ENCODE measurements at places on chromosomes 16 and 17.
A peak's percentile ranks its signal among the peaks of the same experiment; 100 is the strongest.

DNA sequence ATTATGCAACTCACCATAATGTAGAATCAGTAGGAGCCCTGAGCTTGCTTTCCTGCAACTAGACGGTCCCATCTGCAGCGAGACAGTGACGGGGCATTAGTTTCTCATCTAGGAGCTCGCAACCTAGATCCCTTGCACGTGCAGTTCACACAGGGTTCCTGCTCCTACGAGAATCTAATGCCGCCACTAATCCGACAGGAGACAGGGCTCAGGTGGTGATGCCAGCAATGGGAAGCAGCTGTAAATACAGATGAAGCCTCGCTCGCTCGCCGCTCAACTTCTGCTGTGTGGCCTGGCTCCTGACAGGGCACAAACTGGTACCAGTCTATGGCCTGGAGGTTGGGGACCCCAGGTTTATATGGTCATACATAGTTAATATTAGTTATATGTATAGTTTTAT is 394.5 kb downstream of the NPIPA8 start:
- DNase-seq: no peak

- no peak for DNase-seq
Measured at GRCh38 chr17:73359987-73360410, 48.2 kb upstream of the CDC42EP4 start.

- DNase-seq: no peak
Measured at GRCh38 chr16:51306886-51307595, 156.0 kb upstream of the SALL1 start.

DNA sequence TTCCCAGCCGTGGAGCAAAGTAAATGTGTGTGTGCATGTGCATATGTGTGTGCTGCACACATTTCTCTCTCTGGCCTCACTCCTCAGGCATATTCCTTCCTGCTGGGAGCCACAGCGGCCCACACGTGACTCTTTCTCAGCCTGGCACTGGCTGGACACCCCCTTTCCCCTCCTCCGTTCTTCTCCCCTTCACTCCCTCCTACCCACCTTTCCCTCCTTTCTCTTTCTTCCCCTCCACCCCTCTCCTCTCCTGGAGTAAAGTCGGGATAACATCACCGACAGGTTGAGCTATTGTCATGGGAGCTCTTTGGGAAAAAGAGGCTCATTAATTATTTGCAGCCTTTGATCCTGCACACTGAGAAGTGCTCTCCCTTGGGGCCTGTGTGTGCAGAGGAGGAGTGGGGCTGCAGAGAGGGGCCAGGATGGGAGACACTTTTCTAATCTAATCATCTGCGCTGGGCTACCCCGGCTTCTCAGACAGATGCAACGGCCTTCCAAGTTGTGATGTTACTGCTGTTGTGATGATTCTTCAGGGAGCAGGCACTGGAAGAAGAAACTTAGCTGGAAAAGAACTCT is 126.3 kb upstream of the HSBP1 start:
- no peak for DNase-seq

GRCh38 chr17:53924530-53925455 is 102.1 kb downstream of the KIF2B start:
- DNase-seq: no peak

DNA sequence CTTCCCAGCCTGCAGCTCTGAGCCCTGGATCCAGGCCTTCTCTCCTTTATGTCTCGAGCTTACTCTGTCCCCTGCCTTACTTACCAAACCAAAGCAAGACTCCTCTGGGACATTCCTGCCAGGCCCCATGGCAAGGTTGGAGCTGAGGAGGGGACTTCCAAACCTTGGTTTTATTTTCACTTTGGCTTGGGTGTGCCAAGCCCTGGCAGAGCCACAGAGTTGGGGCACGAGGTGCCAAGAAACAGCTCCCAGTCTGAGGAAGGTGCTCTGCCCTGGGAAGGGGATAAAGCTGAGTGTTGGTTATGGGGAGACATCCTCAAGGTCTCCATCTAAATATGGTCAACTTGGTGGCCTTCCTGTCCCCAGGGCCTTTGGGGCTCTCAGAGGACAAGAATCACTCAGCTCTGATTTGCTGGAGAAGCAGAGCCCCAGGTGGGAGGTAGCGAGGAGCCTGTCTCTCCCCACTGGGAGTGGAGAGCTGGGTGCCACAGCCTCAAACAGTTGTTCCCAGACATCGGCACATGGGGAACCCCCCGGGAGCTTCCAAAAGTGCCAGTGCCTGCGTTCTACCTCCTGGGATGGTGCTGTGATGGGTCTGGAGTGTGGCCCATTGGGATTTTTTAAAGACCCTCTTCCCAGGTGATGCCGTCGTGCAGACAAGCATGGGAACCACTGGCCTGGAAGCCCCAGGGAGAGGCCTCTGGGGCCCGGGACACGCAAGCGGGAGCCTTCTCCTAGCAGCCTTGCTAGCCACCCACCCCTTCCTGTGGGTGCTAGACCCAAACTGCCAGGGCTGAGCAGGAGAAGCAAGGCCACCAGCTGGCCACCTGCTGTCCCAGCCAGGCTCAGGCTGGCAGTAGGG is 10.3 kb downstream of the NLRC5 start:
- DNase-seq: no peak

- DNase-seq: no peak
Measured at GRCh38 chr17:57256708-57257112, 387 bp downstream of the MSI2 start.

DNA sequence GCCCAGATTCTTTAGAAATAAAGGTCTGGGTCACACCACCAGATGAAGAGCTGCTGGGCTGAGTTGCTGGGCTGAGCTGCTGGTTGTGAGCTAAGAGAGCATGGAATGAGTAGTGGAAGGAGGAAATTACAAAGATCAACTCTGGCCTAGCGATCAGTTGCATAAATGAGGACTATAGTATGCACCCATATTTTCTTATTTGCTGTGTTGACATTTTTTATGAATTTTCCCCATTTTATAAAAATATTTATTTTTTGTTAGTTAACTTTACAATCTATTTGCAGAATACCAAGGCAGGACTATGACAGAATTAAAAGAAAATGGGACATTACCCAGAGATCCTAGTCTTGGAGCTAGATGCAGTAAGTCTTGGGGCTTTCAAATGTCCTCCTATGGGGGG is 23.6 kb upstream of the SLC13A2 start:
- DNase-seq: no peak

DNA sequence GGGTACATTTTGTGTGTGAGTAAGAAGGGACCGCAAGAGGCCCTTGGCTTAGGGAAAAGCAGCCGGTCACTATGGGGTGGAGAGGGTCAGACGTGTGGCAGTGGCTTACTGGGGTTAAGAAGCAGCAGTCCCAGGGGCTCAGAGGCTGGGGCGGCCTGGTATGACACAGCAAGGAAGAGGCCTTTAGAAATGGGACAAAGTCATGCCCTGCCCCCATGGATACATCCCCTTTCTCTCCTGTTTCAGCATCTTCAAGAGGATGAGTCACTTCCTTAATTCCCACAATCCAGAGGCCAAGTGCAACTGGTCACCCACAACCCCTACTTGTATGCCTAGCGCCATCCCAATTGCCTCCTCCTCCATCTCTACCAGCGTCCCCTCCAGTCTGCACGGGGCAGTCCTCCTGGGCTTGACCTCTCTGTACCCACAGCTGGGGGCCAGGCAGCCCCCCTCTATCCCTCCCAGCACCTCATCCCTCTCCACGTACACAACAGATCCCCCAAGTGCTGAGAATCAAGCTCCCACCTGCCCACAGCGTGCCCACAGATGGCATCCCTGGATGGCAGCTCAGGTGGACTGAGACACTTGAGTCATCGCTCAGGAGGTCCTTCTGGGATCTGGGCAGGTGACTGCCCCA is 6.9 kb upstream of the EFTUD2 start:
- DNase-seq: peak; percentile 94

DNA sequence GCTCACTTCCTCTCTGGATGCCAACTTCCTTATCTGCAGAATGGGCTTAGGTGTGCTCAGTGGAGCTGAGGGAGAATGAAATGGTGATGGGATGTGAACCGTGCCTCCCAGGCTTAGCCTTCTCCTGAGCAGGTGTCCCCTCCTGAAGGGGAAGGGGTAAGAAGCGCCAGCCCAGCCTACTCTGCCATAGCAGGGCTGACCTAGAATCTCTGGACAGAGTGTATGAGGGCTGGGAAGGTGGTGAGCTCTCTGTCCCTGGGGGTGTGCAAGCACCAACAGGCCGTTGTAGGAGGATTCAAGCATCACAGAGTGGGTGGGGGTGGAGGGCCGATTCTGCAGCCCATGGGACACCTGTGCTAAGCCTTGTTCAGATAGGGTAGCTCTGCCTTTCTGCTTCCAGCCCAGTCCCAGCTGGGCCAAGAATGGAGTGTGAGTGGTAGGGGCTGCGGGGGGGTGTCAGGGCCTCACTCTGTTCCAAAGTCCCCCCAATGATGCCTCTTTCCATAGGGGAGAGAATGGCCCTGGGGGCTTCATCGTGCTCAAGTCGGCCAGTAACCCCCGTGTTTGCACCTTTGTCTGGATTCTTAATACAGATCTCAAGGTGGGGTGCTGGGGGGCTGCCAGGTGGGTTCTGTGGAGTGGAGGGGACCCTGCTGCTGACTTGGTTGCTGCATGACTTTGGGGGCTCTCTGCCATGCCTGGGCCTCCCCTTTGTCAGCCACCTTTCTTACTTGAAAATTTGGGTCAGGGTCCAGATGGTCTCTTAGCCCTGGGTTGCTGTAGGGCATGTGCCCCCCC is 3.2 kb upstream of the TCAP start:
- DNase-seq: no peak

DNA sequence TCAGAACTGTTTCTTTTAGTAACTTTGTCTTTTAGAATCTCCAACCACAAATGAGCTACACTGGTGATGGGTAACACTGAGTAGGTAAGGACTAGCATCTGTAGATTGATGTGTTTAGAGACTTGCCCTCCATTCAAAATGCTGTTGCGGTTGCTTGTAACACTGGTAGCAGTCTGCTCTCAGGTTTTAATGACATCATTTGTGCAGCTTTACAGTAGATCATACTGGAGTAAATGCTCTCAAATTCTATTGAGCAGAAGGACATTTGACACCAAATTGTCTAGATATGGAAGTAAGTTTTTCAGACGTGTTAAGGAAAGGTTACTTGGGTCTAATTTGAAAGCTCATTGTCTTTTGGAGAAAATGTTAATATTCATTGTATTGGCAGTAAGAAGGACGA is 98.8 kb downstream of the NLK start:
- no peak for DNase-seq

- DNase-seq: no peak
Measured at GRCh38 chr17:17757391-17757791, 76.1 kb downstream of the RAI1 start.

- no peak for DNase-seq
Measured at GRCh38 chr16:78211946-78212345, 112.5 kb downstream of the WWOX start.

- DNase-seq: no peak
Measured at GRCh38 chr16:52967744-52968143, 85.0 kb downstream of the CHD9NB start.

All from astrocyte (in vitro differentiated cells and primary cell).